ENCODE measurements at places on chromosomes 4 and X.

- DNase-seq = no peak
Measured at GRCh38 chr4:66091786-66092185, 421.5 kb upstream of the EPHA5 start.

DNA sequence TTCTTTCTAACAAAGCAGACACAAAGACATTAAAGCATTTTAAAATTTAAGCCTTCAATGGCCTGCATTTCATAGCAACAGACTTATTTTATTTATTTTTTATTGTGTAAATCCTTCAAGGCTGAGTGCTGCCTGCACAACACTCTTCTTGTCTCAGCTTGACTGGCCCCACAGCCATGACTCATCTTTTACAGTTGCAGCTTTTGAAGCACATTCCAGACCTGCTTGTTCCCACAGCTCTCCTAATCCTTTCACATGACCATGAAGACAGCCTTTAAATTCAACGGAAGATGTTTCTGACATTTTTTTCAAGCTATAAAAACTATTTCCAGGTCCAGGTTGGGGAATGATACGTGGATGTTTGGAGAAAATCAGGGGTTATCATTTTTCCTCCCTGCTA, 276.9 kb upstream of the TACR3 start:
- peak; percentile 90 for DNase-seq

- DNase-seq = no peak
Measured at GRCh38 chrX:95995583-95995982, 689.1 kb upstream of the DIAPH2 start.

DNA sequence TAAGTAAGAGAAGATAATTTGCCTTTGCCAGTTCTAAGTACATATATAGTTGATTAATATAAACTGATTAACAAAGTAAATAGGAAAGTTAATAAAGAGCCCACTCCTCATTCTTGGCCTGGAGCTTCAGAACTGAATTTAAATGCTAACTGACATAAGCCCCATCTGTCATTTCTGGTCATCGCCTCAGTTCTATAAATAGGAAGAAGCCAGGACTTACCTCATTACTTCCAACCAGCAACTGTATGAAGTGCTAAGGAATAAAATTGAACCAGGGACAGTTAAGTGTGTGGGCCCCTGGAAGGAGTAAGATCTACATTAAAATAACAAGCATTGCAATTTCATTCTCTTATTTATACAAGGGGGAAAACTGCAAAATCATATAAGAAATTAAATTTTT, 52.0 kb upstream of the PDLIM5 start:
- no peak for DNase-seq

DNA sequence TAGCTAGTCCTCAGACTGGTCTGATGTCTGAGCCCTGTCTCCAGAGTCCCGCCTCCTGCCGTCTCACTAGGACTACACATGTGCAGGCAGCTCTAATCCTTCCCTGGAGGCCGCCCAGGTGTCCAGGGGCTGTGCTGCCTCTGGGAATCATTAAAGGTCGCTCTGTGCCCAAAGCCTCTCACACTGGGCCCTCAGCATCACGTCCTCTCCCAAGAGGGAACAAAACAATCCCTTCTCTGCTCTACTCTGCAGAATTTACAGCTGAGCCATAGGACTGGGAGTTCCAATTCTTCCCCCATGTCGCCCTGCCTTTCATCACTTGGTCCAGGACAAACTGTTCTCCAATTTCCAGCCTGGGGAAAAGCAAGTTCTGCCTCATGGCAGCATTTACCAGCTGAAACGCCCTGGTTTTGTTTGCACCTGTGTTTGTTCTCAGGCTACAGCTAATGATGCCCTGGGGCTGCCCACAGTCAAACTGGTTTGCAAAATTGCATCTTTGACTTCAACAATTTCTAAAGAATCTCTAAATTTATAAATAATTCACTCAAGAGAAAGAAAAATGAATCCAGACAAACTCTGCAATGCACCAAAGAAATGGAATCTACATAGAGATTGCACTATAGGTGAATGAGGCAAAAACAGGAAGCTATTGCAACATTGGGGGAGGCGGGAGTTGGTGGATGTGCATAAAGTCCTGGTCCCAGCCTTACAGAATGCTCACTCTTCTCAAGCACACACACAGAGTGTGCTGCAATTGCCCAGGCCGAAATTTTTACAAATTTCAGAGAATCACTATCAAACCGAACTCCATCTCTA, 7.2 kb upstream of the MRFAP1 start:
- no peak for DNase-seq

GRCh38 chr4:3407171-3407771, 34.5 kb upstream of the HGFAC start:
- no peak for DNase-seq

GRCh38 chrX:139844884-139845283, 88.0 kb downstream of the ATP11C start:
- DNase-seq = no peak

DNA sequence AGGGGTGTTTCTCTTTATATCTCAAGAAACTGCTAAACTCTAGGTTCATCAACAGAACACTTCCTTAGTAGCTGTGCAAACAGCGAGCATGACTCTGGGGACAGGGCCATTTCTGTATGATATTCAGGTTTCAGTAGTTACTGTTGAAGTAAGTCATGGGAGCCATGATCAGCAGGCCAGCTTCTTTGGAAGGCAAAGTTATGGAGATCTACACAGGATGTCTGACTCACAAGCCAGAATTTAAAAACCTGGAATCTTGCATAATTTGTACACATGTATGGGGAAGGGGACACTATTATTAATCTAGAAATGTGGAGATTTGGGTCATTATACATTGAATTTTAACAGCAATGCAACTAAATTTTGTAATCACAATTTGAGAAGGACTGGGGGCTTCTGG, 187.8 kb upstream of the NR3C2 start:
- DNase-seq = no peak

GRCh38 chr4:45072981-45073380, 346.6 kb upstream of the GNPDA2 start:
- no peak for DNase-seq

DNA sequence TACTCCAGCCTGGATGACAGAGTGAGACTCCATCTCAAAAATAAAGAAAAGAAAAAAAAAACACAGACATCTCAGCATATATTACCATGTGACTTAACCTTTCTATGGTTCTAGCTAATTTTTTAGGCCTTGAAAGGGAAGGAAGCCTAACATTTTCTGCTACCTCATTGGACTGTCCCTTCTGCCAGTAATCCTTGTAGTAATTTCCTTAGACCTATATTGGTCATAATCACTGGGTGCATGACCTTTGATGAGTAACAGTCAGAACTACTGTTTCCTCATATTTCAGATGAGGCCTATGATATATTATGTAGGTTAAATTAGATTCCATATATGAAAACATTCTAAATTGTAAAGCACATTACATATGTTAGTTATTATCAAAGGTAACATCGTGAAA, 9.6 kb downstream of the XIAP start:
- DNase-seq = no peak
